ENCODE measurements at places on chromosomes 5 and 9. TPM values are rescaled to one million over a fixed set of nuclear protein-coding genes. Genes with fewer than 3 reads are reported as not detected.

TMEM267 gene
- 40.6 TPM for total RNA-seq

ECSCR gene
- not detected for total RNA-seq

GFI1B gene
- total RNA-seq, result not detected

LECT2 gene
- total RNA-seq, result not detected

TCF7 gene
- 0.36 TPM for total RNA-seq

Measured in nasal cavity respiratory epithelium epithelial cell of viscerocranial mucosa (primary cell).